ENCODE measurements at places on chromosomes 7 and 10.

- peak; percentile 77 for DNase-seq
These were observed 64.0 kb downstream of the OAT start for GRCh38 chr10:124354411-124355382.

DNA sequence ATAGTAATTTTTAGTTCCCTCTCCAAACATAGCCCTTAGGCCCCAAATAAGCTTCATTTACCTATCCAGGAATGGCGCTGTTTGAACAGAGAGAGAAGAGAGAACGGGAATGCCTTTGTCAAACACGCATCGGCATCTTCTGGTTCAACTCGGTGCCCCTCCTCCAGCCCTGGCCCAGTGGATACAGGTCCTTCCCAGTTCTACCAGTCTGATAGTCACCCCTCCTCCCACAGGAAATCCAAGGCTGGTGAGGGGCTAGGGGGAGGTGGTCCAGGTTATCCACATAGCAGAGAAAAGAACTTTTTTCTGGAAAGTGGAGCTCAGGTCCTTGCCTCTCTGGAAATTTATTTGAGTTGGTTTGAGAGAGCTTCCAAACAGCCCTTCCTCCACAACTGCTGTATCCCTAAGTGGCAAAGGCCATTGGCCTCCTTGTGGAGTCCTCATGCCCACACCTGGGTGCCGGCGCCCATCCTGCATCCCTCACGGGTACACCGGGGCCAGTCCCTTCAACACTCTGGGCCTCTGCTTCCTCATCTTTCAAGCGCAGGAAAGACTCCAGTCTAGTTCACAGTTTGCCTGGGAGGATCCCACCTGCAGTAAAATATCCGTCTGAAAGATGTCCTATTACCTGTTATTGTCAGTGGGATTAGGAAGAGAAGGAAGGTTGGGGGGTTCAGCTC is 287.4 kb downstream of the CELF2 start:
- no peak for DNase-seq

DNA sequence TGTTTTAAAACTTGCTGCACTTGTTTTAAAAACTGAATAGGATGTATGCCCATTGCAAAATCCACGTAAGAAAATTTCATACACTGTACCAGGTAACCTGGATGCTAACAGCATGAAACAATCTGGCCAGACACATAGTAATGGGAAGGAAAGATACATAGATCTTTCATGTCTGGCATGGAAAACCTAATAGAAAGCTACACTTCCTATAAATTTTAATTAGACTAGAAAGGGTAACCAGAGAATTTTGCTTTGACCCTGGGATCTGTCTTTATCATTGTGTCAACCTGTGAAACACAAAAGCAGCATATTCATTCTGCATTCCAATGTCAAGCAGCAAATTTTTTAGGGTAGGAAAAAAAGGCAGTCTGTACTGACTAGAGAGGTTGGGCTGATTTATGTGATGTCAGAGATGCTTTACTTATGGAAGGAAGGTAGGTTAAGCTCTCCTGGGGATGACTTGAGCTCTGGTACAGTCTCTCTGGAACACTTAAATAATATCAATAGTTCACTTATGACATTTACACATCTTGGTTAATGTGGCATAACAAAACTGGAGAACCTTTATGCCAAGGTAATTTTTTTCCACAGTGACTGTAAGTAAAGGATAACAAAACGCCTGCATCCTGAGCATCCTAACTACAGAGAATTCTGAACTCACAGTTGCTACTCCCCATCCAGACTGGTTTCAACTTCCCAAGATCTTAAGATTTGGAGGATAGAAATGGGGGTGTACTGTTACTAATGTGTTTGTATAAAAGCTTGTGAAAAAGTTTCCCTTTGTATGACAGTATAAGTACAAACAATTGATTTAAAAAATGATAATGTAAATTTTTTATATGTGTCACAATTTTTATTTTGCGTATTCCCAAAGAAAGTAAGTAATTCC is 44.7 kb downstream of the DOCK4 start:
- no peak for DNase-seq

- no peak for DNase-seq
These were observed 32.0 kb upstream of the BMPR1A start for GRCh38 chr10:86724445-86724844.

GRCh38 chr7:99451936-99452335 is 13.2 kb downstream of the CPSF4 start:
- DNase-seq: no peak

DNA sequence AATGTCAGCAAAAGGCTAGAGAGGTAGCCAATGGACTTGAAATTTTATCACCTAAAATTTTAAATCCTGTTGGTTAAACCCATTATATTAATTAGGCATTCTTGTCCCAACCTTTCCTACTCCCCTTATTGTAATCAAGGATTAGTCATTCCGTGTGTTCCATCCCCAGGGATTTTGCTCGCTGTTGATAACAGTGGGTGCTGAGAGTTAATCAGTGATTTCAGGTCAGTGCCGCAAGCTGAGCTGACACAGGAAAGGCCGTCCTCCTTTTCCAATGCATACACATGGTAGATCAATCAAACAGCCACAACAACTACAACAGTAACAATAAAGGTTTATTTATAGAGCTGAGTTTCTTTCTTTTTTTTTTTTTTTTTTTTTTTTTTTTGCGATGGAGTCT is 271.4 kb downstream of the ACTR3B start:
- no peak for DNase-seq

- DNase-seq: peak; percentile 88
These were observed 278.6 kb downstream of the ARHGAP12 start for GRCh38 chr10:31650010-31650409.

DNA sequence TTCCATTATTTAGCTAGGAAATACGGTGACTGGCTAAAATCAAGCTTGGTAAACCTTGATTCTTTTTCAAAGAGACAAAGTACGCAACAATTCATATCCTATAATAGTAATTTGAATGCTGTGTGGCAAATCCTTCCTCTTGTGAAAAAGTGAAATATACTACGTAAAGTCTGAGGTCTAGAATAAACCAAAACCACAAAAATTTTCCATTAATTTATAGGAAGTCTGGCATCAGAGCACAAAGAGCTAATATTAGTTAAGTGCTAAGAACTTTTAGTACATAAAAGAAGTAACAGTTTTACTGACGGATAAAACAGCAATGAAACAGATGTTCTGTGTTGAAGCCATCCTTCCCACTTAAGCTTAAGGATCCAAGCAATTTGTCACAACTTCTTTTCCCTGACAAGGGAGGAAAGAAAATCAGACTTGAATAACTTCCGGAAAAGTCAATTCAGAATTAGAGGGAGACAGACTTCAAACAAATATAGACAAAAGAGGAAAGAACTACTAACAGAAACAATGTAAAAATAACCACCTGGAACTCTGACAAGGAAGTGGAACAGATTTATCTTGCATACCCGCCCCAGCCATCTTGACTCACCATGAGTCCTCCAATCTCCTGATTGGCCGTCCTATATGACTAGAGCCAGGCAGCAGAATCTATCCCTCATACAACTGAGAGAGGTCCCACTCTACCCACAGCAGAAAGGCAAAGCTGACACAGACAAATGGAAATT is 34.6 kb downstream of the RHEB start:
- DNase-seq: no peak

DNA sequence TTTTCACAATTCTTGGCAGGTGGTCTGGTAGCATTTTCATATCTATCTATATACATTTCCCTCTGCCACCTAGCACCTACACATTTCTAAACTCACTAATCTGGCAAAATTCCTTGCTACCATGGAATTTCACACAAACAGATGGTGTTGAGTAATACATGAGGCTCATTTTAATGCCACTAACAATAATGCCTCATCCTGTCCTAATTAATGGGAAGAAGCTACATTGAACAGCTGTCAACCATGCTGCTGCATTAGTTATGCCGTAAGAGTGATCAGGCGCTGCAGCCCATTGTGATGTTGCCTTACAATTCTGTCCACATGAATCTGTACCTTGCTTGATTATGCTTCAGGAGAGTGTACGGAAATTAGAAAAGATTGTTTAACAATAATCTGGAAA is 23.2 kb downstream of the COL1A2 start:
- DNase-seq: no peak

DNA sequence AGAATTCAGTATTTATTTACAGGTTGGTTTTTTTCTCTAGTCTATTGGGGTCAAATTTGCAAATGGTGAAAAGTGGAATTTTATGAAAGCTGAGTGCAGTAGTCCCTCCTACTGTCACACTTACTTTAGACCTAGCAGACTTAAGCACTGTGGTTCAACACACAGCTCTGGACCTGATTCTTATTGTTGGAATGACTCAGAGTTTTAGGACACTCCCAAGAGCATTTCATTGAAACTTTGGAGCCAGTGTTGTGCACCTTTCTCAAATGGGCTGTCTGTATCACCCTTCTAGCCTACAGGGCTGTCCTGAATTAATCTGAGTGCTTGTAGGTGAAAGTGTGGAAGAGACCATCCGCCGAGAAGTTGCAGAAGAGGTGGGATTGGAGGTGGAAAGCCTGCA is 16.1 kb downstream of the NUDT13 start:
- no peak for DNase-seq
